ENCODE measurements at places on chromosomes 6 and 20.

DNA sequence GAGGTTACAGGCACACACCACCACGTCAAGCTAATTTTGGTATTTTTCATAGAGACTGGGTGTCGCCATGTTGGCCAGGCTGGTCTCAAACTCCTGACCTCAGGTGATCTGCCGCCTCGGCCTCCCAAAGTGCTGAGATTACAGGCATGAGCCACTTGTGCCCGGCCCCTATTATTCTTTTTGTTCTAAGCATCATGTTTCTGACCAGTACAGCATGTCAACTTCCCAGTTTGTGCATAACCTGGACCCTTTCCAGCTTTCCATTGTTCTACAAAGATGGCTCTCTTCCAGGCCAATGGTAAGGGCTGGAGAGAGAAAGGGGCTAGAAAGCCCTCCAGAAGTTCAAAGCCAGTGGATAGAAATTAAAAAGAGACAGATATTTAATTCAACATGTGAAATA, 91.3 kb upstream of the TNFAIP3 start:
- DNase-seq: no peak

DNA sequence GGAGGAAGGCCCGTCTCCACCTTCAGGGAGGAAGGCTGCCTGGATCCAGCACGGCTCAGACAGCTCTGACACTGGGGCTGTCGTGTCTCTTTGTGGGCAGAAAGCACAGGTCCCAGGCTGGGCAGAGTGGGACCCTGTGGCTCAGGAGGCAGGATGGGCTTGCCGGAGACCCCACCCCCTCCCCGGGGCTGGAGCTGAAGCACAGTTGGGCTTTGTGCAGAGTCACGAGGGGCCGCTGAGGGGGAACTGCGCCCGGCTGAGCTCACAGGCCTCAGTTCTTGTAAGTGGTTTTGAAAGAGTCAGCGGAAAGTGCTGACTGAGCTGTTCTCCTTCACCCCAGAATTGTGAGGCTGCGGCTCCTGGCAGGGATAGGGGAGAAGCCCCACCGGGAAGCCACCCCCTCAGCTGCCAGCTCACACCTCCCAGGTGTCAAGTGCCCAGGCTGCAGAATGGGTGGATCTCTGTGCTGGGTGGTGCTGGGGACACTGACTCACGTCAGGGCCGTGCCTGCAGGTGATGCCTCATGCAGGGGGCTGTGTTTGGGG, 145.5 kb upstream of the RNF24 start:
- DNase-seq: peak; percentile 19

DNA sequence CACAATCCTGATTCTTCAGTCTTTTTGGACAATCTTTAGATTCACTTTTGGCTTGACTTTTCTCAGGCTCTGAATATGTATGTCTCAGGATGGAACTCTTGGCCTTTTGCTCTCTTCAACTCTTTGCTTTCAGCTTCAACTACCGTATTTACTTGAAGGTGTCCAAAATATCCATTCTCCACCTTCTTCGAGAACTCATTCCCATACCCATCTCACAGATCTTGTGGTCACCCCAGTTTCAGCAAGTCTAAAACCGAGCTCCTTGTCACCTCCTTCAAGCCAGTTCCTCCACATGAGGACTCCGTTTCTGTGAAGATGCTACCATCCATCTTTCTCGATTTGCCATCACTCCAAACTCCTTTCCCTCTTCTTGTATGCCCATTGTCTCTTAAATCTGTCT, 2.0 kb upstream of the MMP24 start:
- no peak for DNase-seq

- no peak for DNase-seq
Measured at GRCh38 chr6:85111481-85112011, 338.3 kb upstream of the NT5E start.

DNA sequence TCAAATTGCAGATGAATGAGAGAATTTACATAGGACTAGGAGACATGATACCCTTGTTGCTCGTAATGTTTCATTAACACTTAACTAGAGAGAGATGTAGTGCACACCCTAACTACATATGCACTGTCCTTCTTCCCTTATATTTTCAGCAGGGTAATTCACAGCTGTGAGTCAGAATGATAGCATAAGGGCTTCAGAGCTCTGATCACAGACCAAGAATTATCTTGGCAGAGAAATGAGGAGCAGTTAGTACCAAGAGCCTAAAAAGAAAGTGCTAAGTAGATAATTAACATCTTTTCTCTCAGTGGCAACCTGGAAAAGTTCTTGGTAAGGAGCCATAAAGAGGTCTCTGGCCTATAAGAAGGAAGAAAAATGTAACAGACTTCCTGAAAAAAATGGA, 35.8 kb downstream of the GRIK2 start:
- no peak for DNase-seq

- no peak for DNase-seq
Measured at GRCh38 chr6:52574709-52575501, 2.0 kb downstream of the TRAM2 start.

DNA sequence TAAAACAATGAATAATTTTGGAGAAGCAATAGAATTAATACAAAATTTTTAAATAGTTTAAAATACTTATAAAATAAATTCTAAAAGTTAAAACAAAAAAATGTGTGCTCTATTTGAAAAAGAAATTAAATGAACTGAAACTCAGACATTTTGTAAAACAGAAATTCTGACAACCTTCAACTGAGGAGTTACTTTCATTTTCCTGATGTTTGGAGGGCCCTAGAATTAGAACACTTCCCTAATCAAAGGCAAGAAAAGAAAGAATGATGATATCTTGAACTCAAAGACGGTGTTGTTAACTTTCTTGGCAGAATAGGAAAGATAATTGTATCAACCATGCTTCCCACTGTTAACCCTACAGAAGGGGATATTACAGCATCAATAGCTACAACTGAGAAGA, 27.9 kb downstream of the SNX14 start:
- DNase-seq: no peak

- DNase-seq: no peak
Measured at GRCh38 chr6:119612911-119613381, 263.4 kb upstream of the MAN1A1 start.

Measured in stimulated activated CD4-positive, alpha-beta T cell treated with anti-CD3 and anti-CD28 coated beads, TNF-alpha, amount 100 ng/mL, for 4 hours (primary cell).